ENCODE measurements at places on chromosomes 7 and 10.
A peak's percentile ranks its signal among the peaks of the same experiment; 100 is the strongest.

GRCh38 chr10:11113156-11113555 is 95.5 kb downstream of the CELF2 start:
- DNase-seq: no peak

- no peak for DNase-seq
Observed at GRCh38 chr7:89042940-89043339, 247.4 kb upstream of the TEX47 start.

- DNase-seq: peak; percentile 49
Observed at GRCh38 chr10:44198096-44198779, 186.7 kb downstream of the CXCL12 start.

GRCh38 chr10:65328486-65328885 is 1597.3 kb upstream of the LRRTM3 start:
- no peak for DNase-seq

DNA sequence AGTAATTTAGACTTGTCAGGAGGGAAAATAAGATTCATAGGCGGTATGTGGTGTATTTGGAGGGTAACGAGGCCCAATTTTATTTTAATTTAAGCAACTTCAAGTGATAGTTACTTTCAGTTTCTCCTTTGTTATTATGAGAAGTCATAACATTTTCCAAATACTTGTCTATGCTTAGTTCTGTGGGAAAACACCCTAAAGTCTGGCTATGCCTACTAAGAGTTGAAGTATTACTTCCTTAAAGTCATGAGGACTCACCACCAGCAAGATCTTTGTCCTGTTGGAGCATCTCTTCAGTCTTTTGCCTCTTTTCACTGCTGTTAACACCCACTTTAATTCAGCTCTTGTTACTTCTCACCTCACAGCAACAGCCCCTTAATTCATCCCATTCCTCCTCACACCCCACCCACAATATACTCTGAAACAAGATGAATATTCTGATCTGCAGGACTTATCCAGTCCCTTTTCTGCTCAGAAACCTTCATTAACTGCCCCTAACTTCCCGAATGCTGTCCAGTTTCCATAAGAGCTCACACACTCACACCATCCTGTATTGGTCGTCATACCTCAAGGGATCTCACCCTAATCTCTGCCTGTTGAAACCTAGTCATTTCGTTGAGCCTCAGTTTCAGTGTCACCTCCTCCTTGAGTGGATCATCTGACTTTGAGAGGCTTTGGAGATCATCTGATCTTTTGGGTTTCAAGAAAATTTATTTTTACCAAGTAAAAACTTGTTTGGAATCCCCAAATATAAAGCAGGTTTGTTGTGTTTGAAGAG is 61.3 kb downstream of the DNAH11 start:
- DNase-seq: no peak

- no peak for DNase-seq
Observed at GRCh38 chr7:90582164-90582563, 14.0 kb upstream of the CDK14 start.

All from AG04450 (cell line).